Muscle of leg (tissue), 16 donors: ENCODE measurements at places on chromosomes 1 and 21.

DNA sequence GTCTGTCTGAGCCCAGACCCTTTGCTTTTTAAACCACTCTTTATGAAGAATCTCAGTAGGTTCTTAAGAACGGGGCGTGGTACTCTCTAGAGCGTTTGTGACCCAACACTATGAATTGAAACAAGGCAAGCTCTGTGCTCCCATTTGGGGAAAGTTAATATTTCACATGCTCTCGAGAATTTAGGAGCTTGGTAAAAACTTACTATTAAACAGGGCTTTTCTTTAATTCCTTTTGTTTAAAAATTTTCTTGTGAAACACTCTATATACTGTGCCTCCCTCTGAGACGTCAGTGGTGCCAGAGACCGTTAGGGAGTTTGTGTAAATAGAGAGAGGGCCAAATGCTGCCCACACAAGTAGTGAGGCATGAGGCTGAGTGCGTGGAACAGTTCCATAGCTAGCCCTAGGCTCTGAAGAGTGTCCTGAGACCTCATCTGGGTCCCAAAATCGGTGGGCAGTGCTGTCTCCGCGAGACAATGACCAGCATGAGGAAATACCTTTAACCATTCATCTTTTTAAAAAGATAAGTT, 144.7 kb downstream of the ROR1 start:
- no peaks in the 10 kb centered on the region for H3K36me3 ChIP-seq
- no peak overlapping the region for H3K27ac ChIP-seq
- peaks cover 3% of the 10 kb centered on the region for H3K4me1 ChIP-seq
- DNase-seq, result no peak

GRCh38 chr1:204513117-204513716, 3.0 kb upstream of the MDM4 start:
- peak overlapping the region; percentile 29 for H3K27ac ChIP-seq
- no peaks in the 10 kb centered on the region for H3K27me3 ChIP-seq
- DNase-seq, result peak; percentile 71
- H3K4me3 ChIP-seq, result no peak overlapping the region
- peaks cover 3% of the 10 kb centered on the region for H3K36me3 ChIP-seq

GRCh38 chr1:196144588-196144987, 463.7 kb downstream of the KCNT2 start:
- no peaks in the 10 kb centered on the region for H3K27me3 ChIP-seq
- H3K27ac ChIP-seq, result no peak overlapping the region
- H3K36me3 ChIP-seq, result no peaks in the 10 kb centered on the region
- no peaks in the 10 kb centered on the region for H3K4me1 ChIP-seq

DNA sequence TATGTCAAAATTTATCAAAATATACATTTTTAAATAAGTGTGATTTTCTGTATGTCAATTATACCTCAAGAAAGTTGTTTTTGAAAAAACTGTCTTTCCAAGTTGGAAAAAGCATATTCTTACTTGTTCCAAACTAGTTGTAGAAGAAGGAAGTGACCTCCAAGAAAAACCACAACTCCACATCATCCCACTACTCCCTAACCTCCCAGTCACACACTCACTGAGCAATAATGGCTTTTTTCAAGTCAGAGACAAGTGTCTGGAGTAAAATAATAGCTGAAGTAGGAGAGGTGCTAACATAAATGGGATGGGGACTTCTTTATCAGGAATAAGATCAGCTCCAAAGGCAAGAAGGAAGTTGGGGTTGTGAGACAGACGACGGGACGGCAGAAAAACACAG, 13.4 kb downstream of the EPRS1 start:
- H3K4me3 ChIP-seq, result no peak overlapping the region
- no peaks in the 10 kb centered on the region for H3K27me3 ChIP-seq
- peaks cover 18% of the 10 kb centered on the region for H3K36me3 ChIP-seq
- DNase-seq, result no peak

DNA sequence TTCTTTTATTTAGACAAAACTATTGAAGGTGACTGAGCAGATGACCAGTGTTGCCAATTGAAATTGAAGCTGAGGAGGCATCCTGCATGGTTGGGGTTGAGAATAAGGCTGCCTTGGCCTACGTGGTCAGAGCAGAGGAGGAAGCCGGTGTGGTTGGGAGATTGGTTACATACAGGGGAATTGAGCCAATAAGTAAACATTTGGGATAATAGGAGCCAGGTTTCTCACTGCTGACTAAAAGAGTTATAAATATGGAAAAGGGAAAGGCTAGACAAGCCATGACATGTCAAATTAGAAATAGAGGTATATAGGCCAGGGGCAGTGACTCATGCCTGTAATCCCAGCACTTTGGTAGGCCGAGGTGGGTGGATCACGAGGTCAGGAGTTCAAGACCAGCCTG, 15.8 kb downstream of the SNX7 start:
- no peak overlapping the region for H3K4me3 ChIP-seq
- DNase-seq, result no peak
- no peak overlapping the region for H3K27ac ChIP-seq

GRCh38 chr1:206635978-206636345, 626 bp downstream of the DYRK3 start:
- H3K4me1 ChIP-seq, result peaks cover 21% of the 10 kb centered on the region
- peaks cover 3% of the 10 kb centered on the region for H3K36me3 ChIP-seq
- peak overlapping the region; percentile 85 for H3K27ac ChIP-seq
- H3K4me3 ChIP-seq, result peak overlapping the region; percentile 77

- H3K4me1 ChIP-seq, result peaks cover 8% of the 10 kb centered on the region
- no peak overlapping the region for H3K4me3 ChIP-seq
- no peaks in the 10 kb centered on the region for H3K27me3 ChIP-seq
- DNase-seq, result peak; percentile 59
- H3K36me3 ChIP-seq, result peaks cover 52% of the 10 kb centered on the region
These were observed 1.3 kb downstream of the RIT1 start for GRCh38 chr1:155909894-155910293.

DNA sequence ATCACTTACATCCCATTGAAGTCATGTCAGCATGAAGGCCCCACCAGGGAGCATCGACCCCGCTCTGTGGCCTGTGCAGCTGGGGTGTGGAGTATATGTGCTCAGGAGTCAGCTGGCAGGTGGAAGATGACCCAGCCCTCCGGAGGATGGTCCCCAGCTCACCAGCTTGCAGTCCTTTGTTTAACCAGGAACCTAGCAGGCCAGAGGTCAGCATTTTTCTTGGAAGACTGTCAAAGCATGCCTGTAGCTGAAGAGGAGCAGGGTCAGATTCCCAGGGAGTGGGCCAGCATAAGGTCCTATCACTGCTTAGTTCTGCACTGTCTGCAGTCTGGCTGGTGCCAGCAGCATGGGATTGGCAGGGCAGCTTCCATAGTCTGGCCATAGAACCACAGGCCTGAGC, 12.7 kb downstream of the NFASC start:
- DNase-seq, result no peak
- H3K36me3 ChIP-seq, result no peaks in the 10 kb centered on the region
- no peak overlapping the region for H3K4me3 ChIP-seq
- peaks cover 3% of the 10 kb centered on the region for H3K27me3 ChIP-seq

DNA sequence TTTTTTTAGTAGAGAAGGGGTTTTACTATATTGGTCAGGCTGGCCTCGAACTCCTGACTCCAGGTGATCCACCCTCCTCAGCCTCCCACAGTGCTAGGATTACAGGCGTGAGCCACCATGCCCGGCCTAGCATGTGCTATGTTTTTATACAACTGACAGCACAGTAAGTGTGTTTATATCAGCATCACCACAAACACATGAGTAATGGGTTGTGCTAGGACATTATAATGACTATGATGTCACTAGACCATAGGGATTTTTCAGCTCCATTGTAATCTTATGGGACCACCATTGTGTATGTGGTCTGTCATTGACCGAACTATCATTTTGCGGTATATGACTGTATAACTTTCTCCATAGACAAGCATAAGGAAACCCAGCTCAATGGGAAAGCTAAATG, 6.3 kb downstream of the LEFTY2 start:
- H3K27ac ChIP-seq, result no peak overlapping the region
- H3K27me3 ChIP-seq, result no peaks in the 10 kb centered on the region
- H3K4me3 ChIP-seq, result no peak overlapping the region
- H3K36me3 ChIP-seq, result no peaks in the 10 kb centered on the region
- DNase-seq, result no peak

DNA sequence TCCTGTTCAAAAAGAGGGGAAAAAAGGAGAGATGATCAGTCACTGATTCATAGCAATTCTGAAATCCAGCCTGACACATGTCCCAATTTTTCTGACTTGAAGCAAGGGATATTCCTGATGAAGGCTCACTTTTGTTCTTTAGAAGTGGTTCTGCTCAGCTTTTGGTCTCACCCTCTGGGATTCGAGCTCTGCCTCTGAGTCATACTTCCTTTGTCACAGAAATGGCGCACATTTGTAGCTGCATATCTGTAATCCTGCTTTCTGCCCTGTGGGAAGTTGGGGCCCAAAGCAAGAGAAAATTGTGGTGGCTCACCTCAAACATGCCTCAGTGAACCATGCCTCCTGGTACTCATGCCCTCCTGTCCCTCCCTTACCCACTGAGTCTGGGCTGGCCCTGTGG, 22.3 kb upstream of the FAM78B start:
- H3K27ac ChIP-seq, result no peak overlapping the region
- H3K4me1 ChIP-seq, result no peaks in the 10 kb centered on the region
- H3K4me3 ChIP-seq, result no peak overlapping the region
- no peak for DNase-seq
- no peaks in the 10 kb centered on the region for H3K36me3 ChIP-seq

DNA sequence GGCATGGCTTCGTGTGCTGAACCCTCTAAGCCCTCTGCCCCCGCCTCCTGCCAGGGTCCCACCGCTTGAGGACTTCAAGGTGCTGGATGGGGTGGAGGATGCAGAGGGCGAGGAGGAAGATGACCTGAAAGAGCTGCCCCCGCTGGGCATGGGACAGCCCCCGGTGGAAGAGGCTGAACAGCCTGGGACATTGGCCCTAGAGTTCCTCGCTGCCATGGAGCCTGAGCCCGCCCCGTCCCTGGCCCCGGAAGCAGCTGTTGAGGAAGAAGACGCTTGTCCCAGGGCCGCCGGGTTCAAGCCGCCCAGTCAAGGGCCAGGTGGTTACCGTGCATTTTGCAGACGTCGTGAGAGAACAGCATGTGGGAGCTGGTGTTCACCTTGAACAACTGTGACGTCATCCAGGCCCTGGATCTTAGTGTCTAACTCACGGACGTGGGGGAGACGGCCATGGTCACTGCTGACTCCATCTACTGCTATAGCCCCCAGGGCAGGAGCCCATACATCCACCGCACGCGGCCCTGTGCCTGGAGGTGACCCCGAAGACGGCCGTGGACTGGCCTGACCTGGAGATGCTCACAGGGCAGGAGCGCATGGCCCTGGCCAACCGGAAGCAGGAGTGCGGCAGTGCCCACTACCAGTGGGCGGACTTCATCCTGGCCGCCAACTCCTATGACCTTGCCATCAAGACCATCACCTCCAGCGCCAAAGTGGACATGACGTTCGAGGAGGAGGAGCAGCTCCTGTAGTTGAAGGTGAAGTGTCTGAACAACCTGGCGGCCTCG, 90.1 kb downstream of the PPP1R12B start:
- H3K27me3 ChIP-seq, result no peaks in the 10 kb centered on the region
- H3K4me3 ChIP-seq, result no peak overlapping the region
- peaks cover 47% of the 10 kb centered on the region for H3K36me3 ChIP-seq
- DNase-seq, result no peak

GRCh38 chr1:69585666-69586065, 17.9 kb downstream of the LRRC7 start:
- H3K27me3 ChIP-seq, result no peaks in the 10 kb centered on the region
- peak; percentile 25 for DNase-seq
- H3K36me3 ChIP-seq, result no peaks in the 10 kb centered on the region
- H3K27ac ChIP-seq, result no peak overlapping the region
- H3K4me3 ChIP-seq, result no peak overlapping the region
- H3K4me1 ChIP-seq, result no peaks in the 10 kb centered on the region

DNA sequence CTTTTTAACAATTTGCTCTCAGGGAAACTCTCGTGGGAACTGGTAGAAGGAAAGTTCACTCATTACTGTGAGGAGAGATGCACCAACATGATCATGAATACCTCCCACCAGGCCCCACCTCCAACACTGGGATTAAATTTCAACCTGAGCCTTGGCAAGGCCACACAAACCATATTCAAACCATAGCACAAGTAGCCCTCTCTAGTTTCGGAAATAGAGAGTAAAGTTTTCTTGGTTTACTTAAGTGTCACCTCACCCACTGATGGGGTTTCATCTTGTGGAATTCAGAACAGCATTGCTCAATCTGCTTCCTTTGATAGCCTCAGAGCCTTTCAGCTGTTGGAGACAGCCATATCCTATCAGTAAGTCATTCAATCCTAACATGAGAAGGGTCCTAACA, 25.5 kb upstream of the CCSAP start:
- DNase-seq, result peak; percentile 7
- no peaks in the 10 kb centered on the region for H3K36me3 ChIP-seq
- peak overlapping the region; percentile 9 for H3K27ac ChIP-seq
- H3K4me1 ChIP-seq, result peaks cover 8% of the 10 kb centered on the region

- no peak for DNase-seq
- H3K4me1 ChIP-seq, result peaks cover 2% of the 10 kb centered on the region
These were observed 153.9 kb upstream of the IRF2BP2 start for GRCh38 chr1:234763910-234764309.

GRCh38 chr1:202798792-202799331, 9.4 kb downstream of the KDM5B start:
- H3K27me3 ChIP-seq, result no peaks in the 10 kb centered on the region
- H3K27ac ChIP-seq, result no peak overlapping the region
- no peak overlapping the region for H3K4me3 ChIP-seq
- H3K4me1 ChIP-seq, result peaks cover 6% of the 10 kb centered on the region
- peaks cover 10% of the 10 kb centered on the region for H3K36me3 ChIP-seq
- no peak for DNase-seq

DNA sequence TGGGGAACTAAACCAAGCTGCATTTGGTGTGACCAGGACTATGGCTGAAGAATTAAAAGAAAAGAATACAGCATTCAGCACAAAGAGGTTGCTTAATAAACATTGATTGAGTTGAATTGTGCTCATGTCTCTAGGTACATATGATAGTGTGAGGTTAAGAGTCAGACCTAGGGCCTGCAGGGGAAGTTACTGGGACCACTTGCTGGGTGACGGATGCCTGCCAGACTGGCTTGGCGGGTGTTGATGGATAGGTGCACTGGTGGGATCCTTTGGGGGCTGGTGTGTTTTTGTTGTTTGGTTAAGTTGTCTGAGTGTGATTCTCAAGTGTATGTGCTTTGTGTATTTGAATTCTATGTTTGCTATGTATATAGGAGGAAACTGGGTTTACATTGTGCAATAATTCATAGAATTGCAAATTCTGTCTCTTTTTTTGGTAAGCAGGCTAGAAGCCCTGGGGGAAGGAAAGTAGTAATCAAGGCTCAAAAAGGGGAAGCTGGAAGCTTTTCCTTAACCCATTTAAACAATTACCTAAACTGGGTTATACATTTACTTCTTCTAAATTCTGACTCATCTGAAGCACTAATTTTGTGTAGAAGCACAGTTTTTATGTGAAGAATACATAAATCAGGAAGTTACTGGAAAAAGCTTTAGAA, 1.8 kb downstream of the CD101 start:
- no peak overlapping the region for H3K27ac ChIP-seq
- no peak overlapping the region for H3K4me3 ChIP-seq
- H3K27me3 ChIP-seq, result no peaks in the 10 kb centered on the region
- H3K4me1 ChIP-seq, result no peaks in the 10 kb centered on the region
- H3K36me3 ChIP-seq, result no peaks in the 10 kb centered on the region

GRCh38 chr21:32457360-32457840, 44.9 kb downstream of the EVA1C start:
- H3K27me3 ChIP-seq, result no peaks in the 10 kb centered on the region
- peaks cover 10% of the 10 kb centered on the region for H3K4me1 ChIP-seq
- DNase-seq, result no peak
- H3K27ac ChIP-seq, result no peak overlapping the region
- no peak overlapping the region for H3K4me3 ChIP-seq

GRCh38 chr1:75461808-75462325, 149.0 kb downstream of the SLC44A5 start:
- no peaks in the 10 kb centered on the region for H3K36me3 ChIP-seq
- DNase-seq, result no peak
- H3K27ac ChIP-seq, result no peak overlapping the region
- H3K27me3 ChIP-seq, result no peaks in the 10 kb centered on the region
- H3K4me3 ChIP-seq, result no peak overlapping the region
